ENCODE measurements at places on chromosomes 4 and X.

GRCh38 chr4:7797330-7797729 is 142.3 kb downstream of the AFAP1 start:
- no peak for DNase-seq

- DNase-seq: no peak
Observed at GRCh38 chr4:113636438-113636818, 125.1 kb downstream of the CAMK2D start.

DNA sequence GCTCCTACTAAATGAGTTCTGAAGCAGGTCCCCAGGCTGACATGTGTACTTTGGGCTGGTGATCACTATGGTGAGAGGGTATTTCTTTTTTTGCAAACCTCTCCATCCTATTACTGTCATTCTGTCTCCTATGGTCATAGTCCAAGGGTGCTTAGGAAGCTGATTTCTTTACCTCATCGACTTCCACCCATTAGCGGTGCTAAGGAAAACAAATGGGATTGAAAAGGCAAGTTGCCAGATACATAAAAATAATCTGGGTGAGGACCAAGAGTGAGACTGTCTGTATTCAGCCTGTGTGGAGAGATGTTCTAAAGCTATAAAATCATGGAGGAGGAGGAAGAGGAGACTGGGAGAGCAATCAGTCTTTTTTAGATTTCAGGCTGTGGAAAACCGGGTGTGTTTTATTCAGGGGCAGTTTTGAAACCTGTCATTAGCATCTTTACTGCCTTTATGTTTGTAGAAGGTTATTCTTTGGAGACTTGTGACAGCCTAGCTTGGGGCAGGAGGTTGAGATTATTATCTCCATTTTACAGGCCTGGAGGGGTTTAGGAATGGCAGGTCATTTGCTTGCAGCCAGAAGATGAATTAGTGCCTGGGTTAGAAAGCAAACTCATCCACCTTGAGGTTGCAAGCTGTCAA is 1.9 kb downstream of the TMEM164 start:
- no peak for DNase-seq

DNA sequence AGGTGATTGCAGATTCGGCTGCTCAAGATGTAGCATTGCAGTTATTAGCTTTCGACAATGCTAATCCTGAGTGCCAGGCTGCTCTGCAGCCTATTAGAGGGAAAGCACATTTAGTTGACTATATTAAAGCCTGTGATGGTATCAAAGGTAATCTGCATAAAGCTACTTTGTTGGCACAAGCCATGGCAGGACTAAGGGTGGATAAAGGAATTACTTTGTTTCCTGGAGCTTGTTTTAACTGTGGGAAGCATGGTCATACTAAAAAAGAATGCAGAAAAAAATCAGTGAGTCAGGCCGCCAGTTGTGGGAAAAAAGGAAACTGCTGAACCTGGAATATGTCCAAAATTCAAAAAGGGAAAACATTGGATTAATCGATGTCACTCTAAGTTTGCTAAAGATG is 154.9 kb upstream of the TECRL start:
- DNase-seq: no peak

DNA sequence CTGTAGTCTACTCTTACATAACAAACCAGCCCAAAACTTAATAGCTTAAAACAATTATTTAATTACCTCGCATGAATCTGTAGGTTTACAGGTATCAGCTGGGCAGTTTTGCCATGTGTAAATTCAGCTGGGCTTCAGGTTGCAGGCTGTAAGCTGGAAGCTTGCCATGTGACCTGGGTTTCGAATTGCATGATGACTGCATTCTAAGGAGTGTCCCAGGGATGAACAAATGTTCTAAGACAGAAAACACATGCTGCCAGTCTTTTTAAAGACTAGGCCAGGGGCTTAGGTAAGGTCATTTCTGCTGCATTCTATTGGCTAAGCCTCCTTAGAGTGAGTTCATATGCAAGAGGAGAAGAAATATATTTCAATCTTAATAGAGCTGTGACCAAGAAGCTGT is 44.8 kb downstream of the GRIA2 start:
- DNase-seq: no peak

DNA sequence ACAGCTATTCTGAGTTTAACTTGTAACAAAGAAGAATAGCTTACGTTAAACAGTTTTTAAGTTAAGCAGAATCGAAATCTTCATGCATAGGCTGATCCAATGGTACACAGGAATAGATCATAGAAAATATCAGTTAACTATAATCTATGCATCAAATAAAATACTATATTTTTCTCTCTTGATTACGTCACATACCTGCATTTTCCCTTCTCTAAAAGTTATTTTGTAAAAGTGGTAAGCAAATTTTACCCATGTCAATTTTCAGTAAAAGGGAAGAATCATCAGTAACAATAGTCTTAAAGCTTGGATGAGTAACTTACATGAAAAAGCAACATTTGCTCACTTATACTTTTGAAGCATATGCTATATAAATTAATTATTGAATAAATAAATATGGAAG is 692.4 kb downstream of the FAT4 start:
- no peak for DNase-seq

- DNase-seq: no peak
Observed at GRCh38 chr4:119898211-119898610, 168.4 kb downstream of the MAD2L1 start.

GRCh38 chr4:60657807-60658206 is 542.3 kb upstream of the ADGRL3 start:
- no peak for DNase-seq

- no peak for DNase-seq
Observed at GRCh38 chr4:125739760-125740159, 425.0 kb downstream of the FAT4 start.

- DNase-seq: no peak
Observed at GRCh38 chr4:185774845-185775680, 36.9 kb downstream of the SORBS2 start.

DNA sequence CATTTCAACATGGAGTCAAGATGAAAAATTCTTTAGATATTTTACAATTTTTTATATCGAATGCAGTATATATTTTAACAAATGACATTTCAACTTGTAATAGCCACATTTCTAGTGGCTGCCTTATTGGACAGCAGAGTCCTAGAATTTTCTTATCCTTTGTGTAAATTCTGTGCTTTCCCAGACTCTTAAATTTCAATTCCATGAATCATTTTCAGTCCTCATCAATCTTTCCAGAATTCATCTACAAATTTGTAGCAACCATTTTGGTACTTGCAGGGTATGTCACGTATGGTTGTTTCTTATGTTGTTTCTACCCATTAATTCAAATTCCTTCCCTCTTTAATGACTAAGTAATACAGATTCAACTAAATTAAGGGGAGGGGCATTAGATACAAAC is 2.7 kb downstream of the PAICS start:
- no peak for DNase-seq

Measured in stimulated activated CD8-positive, alpha-beta memory T cell treated with anti-CD3 and anti-CD28 coated beads, Interleukin-4, amount 100 ng/mL, for 24 hours (primary cell).